ENCODE measurements at places on chromosomes 11 and 22. TPM values are rescaled to one million over a fixed set of nuclear protein-coding genes. Genes with fewer than 3 reads are reported as not detected.

DNA sequence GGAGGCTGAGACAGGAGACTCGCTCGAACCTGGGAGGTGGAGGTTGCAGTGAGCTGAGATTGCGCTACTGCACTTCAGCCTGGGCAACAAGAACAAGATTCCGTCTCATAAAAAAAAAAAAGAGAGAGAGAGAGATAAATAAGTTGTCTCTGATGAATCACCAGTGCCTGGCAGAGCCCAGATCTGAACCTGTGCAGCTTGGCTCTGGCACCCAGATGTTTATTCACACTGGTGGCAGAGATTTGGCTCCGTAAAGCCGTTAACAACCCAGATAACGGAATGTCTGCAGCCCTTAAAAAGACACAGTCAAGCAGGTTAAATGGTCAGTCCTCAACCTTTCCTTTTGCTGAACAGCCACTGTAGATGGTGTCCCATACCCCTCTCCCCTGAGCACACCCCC is 33.5 kb upstream of the RTL6 start:
- no peak for DNase-seq
- no peaks in the 10 kb centered on the region for H3K27me3 ChIP-seq

DNA sequence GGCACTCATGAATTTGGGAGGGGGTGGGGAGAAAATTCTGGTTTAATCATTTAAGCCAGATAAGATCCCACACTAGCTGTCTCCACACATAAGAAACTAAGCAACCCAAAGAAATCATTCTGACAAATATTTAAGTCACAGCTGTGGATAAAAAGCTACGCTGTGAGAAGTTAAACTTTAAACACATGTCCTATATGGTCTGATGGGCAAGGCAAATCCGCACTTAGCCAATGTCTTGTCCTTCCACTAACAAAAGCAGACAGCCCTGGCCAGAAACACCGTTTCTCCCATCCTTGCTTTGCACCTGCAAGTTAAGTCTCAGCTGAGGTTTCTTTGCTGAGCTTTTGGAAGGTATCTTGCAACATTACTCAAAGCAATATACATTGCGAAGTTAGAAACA is 68.0 kb downstream of the ETS1 start:
- no peaks in the 10 kb centered on the region for H3K4me1 ChIP-seq
- H3K36me3 ChIP-seq = no peaks in the 10 kb centered on the region
- H3K4me3 ChIP-seq = peak overlapping the region; percentile 39

GRCh38 chr11:127993281-127993680 is 594.1 kb downstream of the ETS1 start:
- no peaks in the 10 kb centered on the region for H3K36me3 ChIP-seq
- no peak overlapping the region for H3K27ac ChIP-seq
- H3K4me3 ChIP-seq = no peak overlapping the region
- H3K27me3 ChIP-seq = no peaks in the 10 kb centered on the region
- no peak for DNase-seq

DNA sequence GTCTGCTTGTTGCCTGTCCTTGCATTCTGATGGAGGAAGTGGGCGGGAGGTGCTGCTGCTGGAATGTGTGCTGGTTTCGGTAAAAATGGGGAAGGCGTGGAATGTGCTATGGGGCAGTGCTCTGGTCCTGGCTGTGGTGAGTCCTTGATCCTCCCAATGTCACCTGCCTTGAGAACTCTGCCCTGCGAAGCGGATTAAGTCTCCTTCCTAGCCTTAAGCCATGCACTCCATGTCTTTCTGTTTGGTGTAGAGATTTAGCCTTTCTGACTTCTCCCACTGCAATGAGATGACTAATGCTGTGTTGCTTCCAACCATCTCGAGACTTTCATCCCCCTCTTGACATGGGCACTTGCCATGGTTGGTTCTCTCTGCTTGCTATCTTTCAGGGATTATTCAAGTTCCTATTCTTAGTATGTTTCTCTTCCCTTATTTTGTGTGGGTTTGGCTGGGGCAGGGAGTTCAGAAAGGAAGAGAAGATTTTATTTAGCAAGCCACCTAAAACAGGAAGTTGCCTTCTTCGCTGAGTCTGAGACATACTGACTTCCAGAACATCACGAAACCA is 687.9 kb downstream of the NTM start:
- H3K36me3 ChIP-seq = no peaks in the 10 kb centered on the region
- no peak overlapping the region for H3K27ac ChIP-seq
- no peaks in the 10 kb centered on the region for H3K4me1 ChIP-seq
- no peak overlapping the region for H3K4me3 ChIP-seq
- no peak for DNase-seq

- H3K4me3 ChIP-seq = no peak overlapping the region
- no peak for DNase-seq
- no peak overlapping the region for H3K27ac ChIP-seq
- H3K27me3 ChIP-seq = no peaks in the 10 kb centered on the region
Observed at GRCh38 chr11:28736256-28736655, 628.1 kb downstream of the METTL15 start.

- no peaks in the 10 kb centered on the region for H3K27me3 ChIP-seq
- no peaks in the 10 kb centered on the region for H3K36me3 ChIP-seq
- no peak for DNase-seq
- no peak within 1 kb of the TSS for H3K4me3 ChIP-seq
- H3K4me1 ChIP-seq = peaks cover 16% of the 10 kb centered on the region
Observed at GRCh38 chr11:69703768-69704507, at the start of gene FGF19. FGF19 (minus strand) TSS chr11:69704022; CDS start chr11:69703876, 146 bp downstream.

- DNase-seq = no peak
- peaks cover 39% of the 10 kb centered on the region for H3K4me1 ChIP-seq
- peaks cover 13% of the 10 kb centered on the region for H3K36me3 ChIP-seq
- H3K4me3 ChIP-seq = no peak overlapping the region
Observed at GRCh38 chr22:20953668-20954500, 13.2 kb upstream of the AIFM3 start.

- no peak overlapping the region for H3K27ac ChIP-seq
- H3K27me3 ChIP-seq = no peaks in the 10 kb centered on the region
- H3K36me3 ChIP-seq = no peaks in the 10 kb centered on the region
- DNase-seq = no peak
- H3K4me3 ChIP-seq = no peak overlapping the region
- H3K4me1 ChIP-seq = no peaks in the 10 kb centered on the region
Observed at GRCh38 chr11:104328512-104328907, 164.6 kb upstream of the PDGFD start.

DNA sequence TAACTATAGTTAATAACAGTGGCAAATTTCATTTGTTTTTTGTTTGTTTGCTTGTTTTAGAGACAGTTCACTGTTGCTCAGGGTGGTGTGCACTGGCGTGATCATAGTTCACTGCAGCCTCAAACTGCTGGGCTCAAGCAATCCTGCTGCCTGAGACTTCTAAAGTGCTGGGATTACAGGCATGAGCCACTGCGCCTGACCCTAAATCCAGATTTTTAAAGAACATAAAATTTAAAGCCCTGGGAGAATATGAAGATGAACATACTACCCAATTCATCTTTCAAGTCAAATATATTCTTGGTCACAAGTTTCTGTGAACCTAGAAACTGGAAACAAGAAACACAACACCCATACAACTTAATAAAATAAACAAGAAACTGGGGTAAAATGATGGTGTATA is 28.1 kb downstream of the RRAS2 start:
- no peaks in the 10 kb centered on the region for H3K36me3 ChIP-seq
- H3K27ac ChIP-seq = no peak overlapping the region
- H3K27me3 ChIP-seq = no peaks in the 10 kb centered on the region
- no peak overlapping the region for H3K4me3 ChIP-seq

DNA sequence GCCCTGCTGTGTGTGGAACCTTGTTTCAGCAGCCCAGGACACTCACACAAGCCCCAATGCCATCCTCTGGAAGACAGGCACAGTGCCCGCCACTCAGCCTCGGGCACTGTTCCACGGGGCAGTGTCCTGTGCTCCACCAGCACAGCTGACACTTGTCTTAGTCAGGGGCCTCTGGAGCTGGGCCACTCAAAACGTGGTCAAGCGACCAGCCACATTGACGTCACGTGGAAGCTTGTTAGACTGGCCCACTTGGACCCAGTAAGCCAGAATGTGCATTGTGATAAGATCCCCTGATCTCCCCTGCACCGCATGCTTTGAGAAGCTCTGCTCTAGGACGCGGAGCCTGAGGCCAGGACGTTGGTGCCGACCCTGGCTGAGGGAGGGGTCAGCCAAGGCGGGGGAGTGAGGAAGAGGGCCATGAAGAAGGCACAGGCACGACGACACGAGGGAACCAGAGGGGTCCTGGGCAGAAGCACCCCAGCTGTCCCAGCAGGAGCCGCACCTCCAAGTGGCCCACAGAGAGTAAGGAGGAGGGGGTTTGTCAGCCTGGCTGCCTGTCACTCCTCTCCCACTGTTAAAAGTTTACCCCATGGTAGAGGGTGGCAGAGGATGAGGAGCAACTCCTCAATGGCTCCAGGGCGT is 64.6 kb downstream of the LINC01488 start:
- no peaks in the 10 kb centered on the region for H3K36me3 ChIP-seq
- H3K4me1 ChIP-seq = peaks cover 3% of the 10 kb centered on the region
- no peaks in the 10 kb centered on the region for H3K27me3 ChIP-seq
- H3K4me3 ChIP-seq = no peak overlapping the region
- no peak for DNase-seq

- H3K27ac ChIP-seq = no peak overlapping the region
- DNase-seq = no peak
- H3K36me3 ChIP-seq = no peaks in the 10 kb centered on the region
- H3K4me1 ChIP-seq = no peaks in the 10 kb centered on the region
- H3K27me3 ChIP-seq = no peaks in the 10 kb centered on the region
Observed at GRCh38 chr11:43690929-43691725, 10.6 kb downstream of the HSD17B12 start.

- no peak for DNase-seq
- peaks cover under 1% of the 10 kb centered on the region for H3K36me3 ChIP-seq
- no peaks in the 10 kb centered on the region for H3K4me1 ChIP-seq
- H3K27ac ChIP-seq = no peak overlapping the region
- no peaks in the 10 kb centered on the region for H3K27me3 ChIP-seq
Observed at GRCh38 chr11:118415739-118416068, 14.3 kb downstream of the ATP5MG start.

- H3K36me3 ChIP-seq = no peaks in the 10 kb centered on the region
- DNase-seq = no peak
- peak overlapping the region; percentile 89 for H3K27ac ChIP-seq
- no peaks in the 10 kb centered on the region for H3K27me3 ChIP-seq
- H3K4me1 ChIP-seq = peaks cover 40% of the 10 kb centered on the region
Observed at GRCh38 chr11:79045018-79045799, 395.6 kb downstream of the TENM4 start.

DNA sequence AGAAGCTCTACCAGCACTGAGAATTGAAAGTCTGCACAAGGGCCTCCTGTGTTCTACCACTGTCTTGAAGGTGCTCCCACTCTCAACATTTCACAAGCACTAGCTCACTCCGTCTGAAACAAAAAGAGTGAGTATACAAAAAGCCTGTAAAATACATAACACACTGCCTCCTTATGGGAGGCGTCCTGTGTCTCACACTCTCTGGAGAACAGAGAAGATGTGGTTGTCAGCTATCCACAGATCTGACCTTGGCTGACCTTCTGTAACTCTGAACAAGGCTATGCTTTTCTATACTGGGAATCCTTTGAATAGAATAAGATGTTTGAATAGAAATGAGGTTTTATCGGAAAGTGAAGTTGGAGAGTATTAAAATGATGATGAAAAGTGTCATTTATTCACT is 171.3 kb upstream of the TMEM45B start:
- no peak for DNase-seq

DNA sequence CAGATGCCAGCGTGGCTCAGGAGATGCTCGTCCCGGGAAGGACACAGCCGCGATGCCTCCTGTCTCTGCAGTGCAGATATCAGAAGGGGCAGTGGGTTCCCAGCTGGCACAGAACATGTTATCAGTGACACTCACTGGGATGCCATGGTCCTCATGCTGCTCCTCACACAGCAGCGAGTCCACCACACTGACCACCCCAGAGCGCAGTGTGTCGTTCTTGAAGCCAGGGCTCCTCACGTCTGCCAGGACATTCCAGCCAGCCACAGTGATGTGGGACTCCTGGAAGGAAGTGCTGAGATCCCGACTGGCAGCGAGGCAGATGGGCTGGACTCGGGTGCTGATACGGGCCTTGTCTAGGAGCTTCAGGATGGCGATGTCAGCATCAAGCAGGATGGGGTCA is 13.1 kb upstream of the SLC1A2 start:
- no peaks in the 10 kb centered on the region for H3K27me3 ChIP-seq
- no peak for DNase-seq
- no peak overlapping the region for H3K27ac ChIP-seq
- no peaks in the 10 kb centered on the region for H3K36me3 ChIP-seq

DNA sequence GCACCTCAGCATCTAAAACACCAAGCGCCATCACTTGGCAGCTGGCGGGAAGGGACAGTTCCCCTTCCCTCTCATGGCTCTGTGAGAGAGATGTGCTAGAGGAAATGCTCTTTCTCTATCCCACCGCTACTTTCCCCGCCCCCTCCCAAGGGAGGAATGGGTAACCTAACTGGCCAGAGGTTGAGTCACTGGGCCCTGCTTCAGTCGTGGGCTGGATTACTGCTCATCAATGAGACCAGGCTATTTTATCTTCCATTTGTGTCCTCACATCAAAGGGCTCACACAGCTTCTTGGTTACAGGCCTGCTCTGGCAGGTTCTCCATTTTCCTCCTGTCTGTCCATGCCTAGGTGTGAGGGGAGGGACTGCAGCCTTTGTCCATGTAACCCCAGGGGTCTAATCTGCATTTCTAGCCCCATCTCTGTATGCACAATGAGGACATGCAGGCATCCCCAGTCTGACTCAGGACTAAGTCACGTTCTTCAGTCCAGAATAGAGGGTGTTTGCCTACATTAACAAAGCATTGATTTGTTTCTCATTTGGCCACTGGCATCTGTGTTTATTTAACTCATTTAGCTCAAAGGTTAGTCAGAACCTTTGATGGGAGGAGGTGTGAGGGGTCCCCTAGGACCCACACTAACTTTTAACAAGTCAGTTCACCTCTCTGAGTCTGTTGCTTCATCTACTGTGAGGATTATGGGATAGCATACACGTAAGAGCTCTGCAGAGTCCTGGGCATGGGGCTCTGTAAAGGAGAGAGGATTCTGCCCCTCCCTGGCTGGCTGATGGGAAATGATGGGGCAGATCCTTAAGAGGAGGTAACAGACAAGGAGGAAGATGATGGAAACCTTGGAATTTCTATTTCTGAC is 99.1 kb downstream of the XRRA1 start:
- H3K4me3 ChIP-seq = no peak overlapping the region
- no peaks in the 10 kb centered on the region for H3K27me3 ChIP-seq
- DNase-seq = no peak
- peaks cover 31% of the 10 kb centered on the region for H3K36me3 ChIP-seq
- H3K4me1 ChIP-seq = no peaks in the 10 kb centered on the region

- no peaks in the 10 kb centered on the region for H3K4me1 ChIP-seq
- H3K27me3 ChIP-seq = no peaks in the 10 kb centered on the region
- no peak overlapping the region for H3K27ac ChIP-seq
- H3K36me3 ChIP-seq = no peaks in the 10 kb centered on the region
Observed at GRCh38 chr11:80104191-80104590, 663.4 kb upstream of the TENM4 start.

- H3K27ac ChIP-seq = no peak overlapping the region
- H3K4me3 ChIP-seq = no peak overlapping the region
- no peaks in the 10 kb centered on the region for H3K36me3 ChIP-seq
- H3K4me1 ChIP-seq = no peaks in the 10 kb centered on the region
- H3K27me3 ChIP-seq = no peaks in the 10 kb centered on the region
- DNase-seq = no peak
Observed at GRCh38 chr22:28560046-28560742, 119.4 kb downstream of the TTC28 start.

NPAS4 gene
- polyA plus RNA-seq = not detected

IL10RA gene
- polyA plus RNA-seq = 6.8 TPM

HEPN1 gene
- 2.6 TPM for polyA plus RNA-seq

TIMP3 gene
- 31.7 TPM for polyA plus RNA-seq

OR8D1 gene
- polyA plus RNA-seq = not detected

MS4A3 gene
- 0.25 TPM for polyA plus RNA-seq

USH1C gene
- polyA plus RNA-seq = 0.33 TPM

C11orf16 gene
- polyA plus RNA-seq = not detected

SHISAL1 gene
- polyA plus RNA-seq = 0.16 TPM

ARHGAP42 gene
- 3.8 TPM for polyA plus RNA-seq

FLRT1 gene
- 0.32 TPM for polyA plus RNA-seq

TMEM184B gene
- 7.5 TPM for polyA plus RNA-seq
